ENCODE measurements at places on chromosomes 2 and 18.

DNA sequence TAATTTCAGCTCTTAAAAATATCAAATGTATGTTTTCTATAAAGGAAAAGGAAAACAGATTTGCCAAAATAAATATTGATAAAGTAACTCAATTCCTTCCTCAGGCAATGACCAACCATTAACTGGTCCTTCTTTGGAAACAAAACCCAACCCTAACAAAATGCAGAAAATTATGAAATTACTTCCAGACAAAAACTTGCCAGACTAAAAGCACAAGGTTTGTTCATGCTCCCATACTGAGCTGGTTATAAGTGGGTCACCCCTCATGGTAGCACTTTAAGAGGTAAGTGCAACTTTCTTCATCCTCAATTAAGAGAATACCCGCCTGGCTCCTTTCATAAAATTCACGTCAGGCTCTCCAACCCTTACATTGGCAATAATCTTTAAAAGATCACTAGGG lies 31.1 kb upstream of the TTC32 start:
- DNase-seq, result peak; percentile 62

DNA sequence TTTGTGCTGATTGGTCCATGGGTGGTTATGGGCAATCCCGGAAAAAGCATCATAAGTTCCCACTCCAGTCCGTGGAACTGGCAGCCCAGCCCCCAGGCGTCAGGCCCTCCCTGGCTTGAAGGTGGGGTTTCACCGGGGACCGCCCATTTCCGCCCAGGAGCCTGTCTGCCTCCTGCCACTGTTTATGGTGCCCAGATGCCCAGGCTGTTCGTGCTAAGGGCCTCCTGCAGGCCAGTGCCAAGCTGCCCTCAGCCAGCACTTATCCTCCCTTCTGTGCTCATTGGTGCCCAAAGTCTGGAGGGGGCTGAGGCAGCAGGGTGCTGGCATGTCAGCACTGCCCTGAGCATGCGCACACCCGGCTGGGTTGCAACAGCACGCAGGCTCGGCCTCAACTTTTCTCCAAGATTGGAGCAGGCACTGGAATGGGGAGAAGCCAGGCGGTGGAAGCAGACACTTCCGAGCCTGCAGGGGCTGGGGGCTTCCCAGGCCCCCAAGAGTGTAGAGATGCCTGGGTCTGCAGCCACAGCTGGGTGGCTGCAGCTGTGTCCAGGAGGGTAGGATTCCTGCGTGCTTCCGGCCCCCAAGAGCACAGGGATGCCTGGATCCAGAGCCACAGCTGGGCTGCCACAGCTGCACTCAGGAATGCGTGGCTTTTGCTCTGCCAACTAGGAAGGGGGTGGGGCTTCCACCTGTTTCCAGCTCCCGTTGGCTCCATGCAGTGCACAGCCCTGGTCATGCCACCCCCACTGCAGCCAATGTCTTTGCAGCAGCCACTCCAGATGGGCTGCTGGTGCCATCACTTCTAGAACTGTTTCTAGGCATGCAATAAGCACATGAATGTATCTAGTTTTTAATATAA lies 74.0 kb downstream of the AGPS start:
- peak; percentile 7 for DNase-seq

DNA sequence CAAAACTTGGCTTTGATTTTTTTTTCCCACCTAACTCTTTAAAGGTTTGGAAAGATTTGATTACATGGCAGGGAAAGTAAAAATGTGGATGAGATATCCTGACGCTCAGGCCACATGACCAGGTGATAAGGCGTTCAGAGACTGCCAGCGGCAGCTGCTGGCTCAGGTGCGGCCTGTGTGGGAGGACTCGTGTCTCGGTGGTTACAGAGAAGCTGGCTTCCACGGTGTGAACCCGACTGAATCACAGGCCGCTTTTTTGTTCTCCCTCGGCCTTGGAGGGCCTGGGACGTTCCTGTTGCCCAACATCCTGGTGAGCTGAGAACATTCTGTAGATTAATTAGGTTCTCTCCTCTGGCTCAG lies 124.2 kb upstream of the ZNF516 start:
- DNase-seq, result no peak

DNA sequence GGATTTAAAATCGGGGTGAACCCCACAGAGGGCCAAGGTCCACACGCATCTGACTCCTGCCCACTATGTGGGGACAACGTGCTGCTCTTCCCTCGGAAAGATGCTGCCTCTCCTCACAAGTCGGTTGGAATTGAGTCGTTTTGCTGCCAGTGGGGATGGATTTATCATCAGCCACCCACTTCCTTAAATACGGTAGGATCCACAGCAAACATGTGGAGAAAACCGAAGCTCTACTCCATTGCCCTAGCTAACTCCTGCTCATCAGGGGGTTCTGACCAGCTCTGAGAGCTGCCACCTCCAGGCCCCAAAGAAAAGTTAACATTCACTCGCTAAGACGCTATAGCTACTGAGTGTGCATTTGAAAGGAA lies 80.9 kb downstream of the CHRNA1 start:
- no peak for DNase-seq

- no peak for DNase-seq
These were observed 22.8 kb downstream of the OTOF start for GRCh38 chr2:26455037-26455669.

DNA sequence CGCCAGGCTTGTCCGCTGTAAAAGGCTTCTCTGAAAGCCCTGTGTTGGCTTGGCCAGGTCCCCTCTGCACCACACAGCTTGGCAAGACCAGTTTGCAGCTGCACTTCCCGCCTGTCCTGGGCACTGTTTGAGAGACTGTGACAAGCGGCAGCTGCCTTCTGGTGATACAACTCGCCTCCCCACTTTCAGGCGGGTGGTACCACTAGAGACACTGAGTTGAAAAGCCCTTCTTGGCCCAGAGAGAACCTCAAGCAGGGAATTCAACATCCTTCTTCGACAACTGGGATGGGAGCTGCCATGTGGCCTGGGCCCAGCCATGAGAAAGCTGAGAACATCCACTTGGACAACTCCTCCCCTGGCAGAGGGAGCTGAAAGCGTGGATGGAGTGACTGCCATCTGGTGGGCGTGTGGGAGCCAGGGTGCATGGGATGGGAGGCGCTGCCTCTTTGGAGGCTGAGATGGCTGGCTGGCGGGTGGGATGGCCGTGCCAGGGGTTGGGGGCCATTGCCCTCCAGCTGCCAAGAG lies 125.5 kb upstream of the REV1 start:
- peak; percentile 16 for DNase-seq

DNA sequence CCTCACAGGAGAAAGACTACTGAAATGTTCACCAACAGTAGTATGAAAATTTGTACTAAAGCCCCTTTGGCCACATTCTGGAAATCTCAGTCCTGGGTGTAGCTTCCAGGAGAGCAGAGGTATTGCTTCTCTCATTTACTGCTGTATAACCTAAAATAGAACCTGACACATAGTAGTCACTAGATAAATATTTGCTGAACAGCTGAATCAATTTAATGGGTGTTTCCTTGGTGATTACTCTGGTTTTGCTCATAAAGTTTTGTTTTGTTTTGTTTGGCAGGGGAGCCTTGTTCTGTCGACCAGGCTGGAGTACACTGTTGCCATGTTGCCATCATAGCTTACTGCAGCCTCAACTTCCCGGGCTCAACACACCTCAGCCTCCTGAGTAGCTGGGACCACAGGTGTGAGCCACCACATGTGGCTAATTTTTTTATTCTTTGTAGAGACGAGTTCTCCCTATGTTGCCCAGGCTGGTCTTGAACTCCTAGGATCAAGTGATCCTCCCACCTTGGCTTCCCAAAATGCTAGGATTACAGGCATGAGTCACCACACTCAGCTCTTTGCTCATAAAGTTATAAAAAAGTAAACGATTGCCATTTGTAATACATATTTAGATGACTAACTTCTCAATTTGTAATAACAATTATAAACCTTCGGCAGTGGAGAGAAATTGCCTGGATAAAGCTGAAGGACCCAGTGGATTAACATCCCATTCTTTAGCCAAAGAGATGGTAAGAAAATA lies 11.5 kb upstream of the PARD3B start:
- DNase-seq, result peak; percentile 95

GRCh38 chr2:238339814-238340213 lies 19.5 kb downstream of the TRAF3IP1 start:
- peak; percentile 6 for DNase-seq

GRCh38 chr2:164203131-164203530 lies 418.2 kb downstream of the GRB14 start:
- no peak for DNase-seq

DNA sequence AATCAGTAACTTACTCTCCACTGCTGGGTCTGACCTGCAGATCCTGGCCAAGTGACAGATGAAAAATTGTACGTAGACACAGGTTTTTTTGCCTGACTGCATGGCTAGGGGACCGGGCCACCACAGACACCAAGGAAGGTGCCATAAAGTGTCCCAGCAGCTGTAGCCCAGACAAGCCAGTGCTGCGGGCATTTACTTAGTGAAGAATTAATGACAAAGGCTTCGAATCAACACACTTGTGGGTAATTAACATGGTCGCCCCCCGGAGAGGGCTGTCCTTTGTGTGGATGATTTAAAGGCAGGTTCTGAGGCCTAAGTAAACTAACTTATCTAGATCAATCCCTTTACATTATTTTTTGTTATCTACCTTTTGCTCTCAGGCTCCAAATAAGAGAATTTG lies 1709.1 kb upstream of the LRRTM1 start:
- DNase-seq, result no peak

DNA sequence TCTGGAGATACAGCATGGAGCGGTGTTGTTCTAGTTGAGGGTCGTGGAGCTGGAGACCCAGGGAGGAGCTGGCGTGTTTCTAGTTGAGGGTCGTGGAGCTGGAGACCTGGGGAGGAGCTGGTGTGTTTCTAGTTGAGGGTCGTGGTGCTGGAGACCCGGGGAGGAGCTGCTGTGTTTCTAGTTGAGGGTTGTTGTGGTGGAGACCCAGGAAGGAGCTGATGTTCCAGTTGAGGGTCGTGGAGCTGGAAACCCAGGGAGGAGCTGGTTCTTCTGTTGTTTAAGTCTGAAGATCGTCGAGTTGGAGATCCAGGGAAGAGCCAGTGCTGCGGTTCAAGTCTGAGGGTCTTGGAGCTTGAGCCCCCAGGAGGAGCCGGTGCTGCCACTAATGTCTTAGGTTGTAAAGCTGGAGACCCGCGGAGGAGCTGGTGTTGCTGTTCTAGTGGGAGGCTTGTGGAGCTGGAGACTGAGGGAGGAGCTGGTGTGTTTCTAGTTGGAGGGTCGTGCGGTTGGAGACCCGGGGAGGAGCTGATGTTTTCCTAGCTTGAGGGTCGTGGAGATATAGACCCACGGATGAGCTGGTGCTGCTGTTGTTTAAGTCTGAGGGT lies 155.3 kb downstream of the RTP5 start:
- no peak for DNase-seq

- DNase-seq, result peak; percentile 51
These were observed 381.6 kb downstream of the SUCLG1 start for GRCh38 chr2:84077496-84077895.

GRCh38 chr2:114450639-114451038 lies 8.2 kb downstream of the DPP10 start:
- no peak for DNase-seq

DNA sequence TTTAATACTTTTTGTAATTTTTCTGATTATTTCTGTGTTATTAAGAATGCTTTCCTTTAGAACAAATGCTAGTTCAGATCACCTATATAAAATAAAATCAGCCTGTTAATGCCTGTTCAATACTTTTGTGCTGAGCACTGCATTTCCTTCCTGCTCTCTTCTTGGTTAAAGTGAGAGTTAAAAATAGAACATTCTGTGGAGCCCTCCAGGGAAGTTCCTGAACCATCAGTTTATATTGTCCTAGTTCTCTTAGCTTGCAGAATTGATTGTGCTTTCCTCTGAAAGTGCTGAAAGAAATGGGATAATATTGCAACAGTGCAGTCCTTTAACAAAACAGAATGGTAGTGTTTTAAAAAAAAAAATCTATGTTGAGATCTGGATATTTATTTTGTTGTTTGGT lies 74.6 kb upstream of the UBXN4 start:
- no peak for DNase-seq

- no peak for DNase-seq
These were observed 19.7 kb downstream of the CHST9 start for GRCh38 chr18:27165412-27165811.

DNA sequence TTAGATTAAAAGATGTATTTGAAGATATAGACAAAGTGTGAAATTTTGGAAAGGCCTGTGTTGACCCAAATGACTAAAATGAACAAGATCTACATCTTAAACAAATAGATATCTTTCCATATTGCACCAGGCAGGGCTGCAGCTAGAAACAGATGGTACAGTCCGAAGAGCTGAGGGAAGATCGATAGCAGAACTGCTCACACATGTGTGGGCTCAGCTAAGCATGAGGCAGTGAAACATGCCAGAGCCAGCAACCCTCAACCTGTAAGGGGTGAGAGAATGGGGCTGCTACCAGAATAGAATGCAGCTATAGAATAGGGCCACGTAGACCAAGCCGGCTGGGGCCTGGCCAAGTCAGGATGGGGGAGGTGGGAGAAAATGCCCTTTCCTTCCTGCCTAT lies 87.8 kb downstream of the SLC5A7 start:
- no peak for DNase-seq

GRCh38 chr2:1366546-1367134 lies 46.6 kb upstream of the TPO start:
- no peak for DNase-seq

DNA sequence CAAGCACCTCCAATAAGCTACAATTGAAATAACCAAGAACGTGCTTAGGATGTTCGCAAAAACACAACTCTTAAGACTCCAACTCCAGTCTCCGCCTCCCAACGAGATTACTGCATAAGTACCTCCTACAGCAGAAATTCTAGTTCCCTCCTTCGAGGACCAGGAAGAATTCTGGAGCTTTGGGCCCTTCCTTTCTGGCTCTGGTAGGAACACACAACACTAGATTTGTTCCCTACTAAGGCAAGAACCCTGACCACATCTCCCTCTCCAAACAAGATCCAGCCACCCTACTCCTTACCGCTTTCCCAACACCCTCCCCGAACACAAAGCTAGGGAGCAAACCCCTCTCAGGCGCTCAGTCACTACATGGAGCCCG lies 721 bp downstream of the ADAM17 start:
- DNase-seq, result peak; percentile 58

DNA sequence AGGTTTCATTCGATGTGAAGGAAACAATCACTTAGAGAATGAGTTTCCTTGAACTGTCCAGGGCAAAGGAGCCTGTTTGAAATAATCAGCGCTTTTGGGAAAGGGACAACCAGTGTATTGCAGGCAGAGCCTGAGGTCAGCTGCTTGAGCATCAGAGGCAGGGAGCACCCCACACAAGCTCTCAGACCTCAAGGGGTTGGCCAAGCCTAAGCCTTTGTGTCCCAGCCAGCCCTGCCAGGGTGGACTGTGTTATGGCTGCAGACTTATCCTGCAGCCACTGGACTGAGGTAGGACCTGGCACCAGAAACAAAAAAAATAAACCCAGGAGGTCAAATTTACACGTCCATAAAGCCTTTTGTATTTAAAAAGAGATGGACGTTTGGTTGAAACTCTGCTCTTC lies 228.3 kb downstream of the SEPTIN10 start:
- no peak for DNase-seq

GRCh38 chr2:223635080-223635479 lies 32.9 kb upstream of the SCG2 start:
- DNase-seq, result no peak
